ENCODE measurements at places on chromosomes 6 and 20.

GRCh38 chr6:37559501-37559900 lies 59.8 kb upstream of the CCDC167 start:
- DNase-seq, result no peak

GRCh38 chr6:29629571-29629970 lies 3.4 kb downstream of the GABBR1 start:
- DNase-seq, result no peak

GRCh38 chr20:49851991-49852390 lies 39.4 kb downstream of the SLC9A8 start:
- no peak for DNase-seq

- no peak for DNase-seq
Observed at GRCh38 chr6:149560736-149561135, 5.4 kb upstream of the GINM1 start.

- DNase-seq, result no peak
Observed at GRCh38 chr6:80976336-80976735, 776.1 kb downstream of the TENT5A start.

DNA sequence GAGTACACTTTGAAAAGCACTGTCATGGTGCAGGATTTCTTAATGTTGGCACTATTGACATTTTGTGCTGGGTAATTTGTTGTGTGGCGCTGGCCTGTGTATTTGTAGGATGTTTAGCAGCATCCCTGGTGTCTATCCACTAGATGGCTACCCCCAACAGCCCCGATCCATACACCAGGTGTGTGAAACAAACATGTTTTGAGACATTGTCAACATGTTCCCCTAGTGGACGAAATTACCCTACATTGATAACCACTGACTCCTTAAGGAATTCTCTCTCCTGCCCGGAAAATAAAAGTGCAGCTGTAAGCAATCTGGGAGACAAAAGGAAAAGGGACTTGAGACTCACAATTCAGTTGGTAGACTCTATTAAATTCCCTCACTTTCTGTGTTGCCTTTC lies 52.6 kb upstream of the TMEM200A start:
- DNase-seq, result no peak

- DNase-seq, result peak; percentile 22
Observed at GRCh38 chr20:62501801-62502495, 26.2 kb upstream of the GATA5 start.

Measured in stimulated activated CD4-positive, alpha-beta T cell treated with anti-CD3 and anti-CD28 coated beads, TNF-alpha, amount 100 ng/mL, for 1 hour (primary cell).